ENCODE measurements at places on chromosomes 7 and 10.

DNA sequence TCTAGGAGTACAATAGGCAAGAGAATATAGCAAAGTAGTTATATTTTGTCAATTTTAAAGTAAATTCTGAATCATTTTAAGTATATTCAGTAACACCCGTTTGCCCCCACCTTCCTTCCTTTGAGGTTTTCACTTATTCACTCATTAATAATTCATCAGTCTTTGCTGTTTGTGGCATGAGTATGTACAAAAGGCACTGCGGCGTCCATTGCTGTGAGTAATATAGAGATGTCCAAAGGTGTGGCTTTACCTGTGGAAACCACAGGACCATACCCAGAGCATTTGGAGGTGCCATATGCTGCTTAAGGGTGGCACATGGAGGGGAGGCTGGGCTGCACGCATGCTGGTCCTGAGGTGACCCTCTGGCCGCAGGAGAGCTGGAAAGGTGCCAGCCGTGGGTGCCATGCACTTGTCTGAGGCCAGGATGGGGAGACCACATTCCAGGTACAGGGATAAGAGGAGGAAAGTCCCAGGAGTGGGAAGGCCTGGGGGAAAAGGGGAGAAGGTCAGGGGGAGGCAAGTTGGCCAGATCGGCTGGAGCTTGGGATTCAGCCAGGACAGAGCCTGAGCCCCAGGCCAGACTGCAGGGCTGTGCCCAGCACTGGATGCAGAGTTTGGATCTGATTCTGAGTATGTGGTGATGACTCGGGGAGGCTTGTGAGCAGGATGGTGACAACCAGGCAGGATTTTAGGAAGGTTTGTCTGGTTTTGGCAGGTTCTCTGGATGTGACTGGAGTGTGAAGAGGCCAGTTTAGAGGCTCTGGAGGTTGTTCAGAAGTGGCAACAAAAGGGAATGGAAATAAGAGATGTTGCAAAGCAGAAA is 223.4 kb downstream of the MGMT start:
- DNase-seq: no peak

DNA sequence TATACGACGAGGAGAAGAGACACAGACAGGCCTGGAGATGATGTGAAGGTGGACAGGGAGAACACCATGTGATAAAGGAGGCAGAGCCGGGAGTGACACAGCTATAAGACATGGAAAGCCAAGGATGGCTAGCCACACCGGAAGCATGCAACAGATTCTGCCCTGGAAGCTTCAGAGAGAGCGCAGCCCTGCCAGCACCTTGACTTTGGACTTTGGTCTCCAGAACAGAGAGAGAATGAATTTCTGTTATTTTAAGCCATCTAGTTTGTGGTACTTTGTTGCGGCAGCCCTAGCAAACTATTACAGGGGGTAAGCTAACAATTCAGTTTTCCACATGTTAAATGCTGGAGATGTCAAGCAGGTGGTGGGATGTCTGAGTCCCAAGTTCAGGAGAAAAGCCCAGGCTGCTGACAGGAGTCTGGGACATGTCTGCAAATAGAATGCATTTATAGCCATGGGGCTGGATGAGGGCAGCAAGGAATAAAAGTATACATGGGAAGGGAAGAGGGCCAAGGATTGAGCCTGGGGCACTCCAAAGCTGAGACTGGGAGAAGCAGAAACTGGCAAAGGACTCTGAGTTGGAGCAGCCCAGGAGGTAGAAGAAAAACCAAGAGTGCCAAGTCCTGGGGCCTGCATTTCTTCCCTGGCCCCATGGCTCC is 65.1 kb downstream of the ATXN7L1 start:
- no peak for DNase-seq

GRCh38 chr10:102614888-102615287 is 29.4 kb upstream of the TRIM8 start:
- no peak for DNase-seq

DNA sequence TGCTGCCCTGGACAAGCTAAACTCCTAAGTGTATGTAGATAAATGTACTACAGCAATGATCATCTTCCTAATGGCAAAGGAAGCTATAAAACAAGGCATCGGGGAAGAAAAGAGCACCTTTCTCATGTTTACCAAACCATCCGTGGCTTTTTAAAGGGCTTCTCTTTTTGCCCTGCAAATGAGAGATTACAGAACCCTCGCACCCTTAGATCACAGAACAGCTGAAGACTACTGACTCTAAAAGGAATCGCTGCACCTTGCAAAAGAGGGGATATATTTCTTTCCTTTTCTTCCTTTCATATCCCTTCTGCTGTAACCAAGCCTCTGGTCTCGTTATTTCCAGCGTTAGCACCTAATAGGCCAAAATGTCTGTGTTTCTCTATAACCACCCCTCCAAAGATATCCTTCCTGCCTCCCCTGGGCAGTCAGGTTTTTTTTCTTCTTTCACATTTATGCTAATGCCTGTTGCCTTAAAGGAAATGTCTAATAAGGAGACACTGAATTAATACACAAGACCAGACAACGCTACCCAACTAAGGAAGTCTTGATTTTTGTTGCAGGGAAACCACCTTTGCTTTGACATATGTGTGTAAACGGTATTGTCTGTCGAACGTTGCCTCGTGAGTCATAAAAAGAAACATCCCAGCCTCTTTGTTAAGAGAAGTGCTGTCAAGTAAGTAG is 10.5 kb downstream of the ST8SIA6 start:
- no peak for DNase-seq

GRCh38 chr10:132223611-132224342 is 37.0 kb downstream of the DPYSL4 start:
- DNase-seq: no peak

- DNase-seq: peak; percentile 77
Observed at GRCh38 chr7:101362334-101363195, at the start of gene COL26A1. TSS of gene COL26A1 (plus strand) at chr7:101362875. CDS start at chr7:101363033, 158 bp downstream.

GRCh38 chr10:122349758-122350369 is 24.6 kb upstream of the PLEKHA1 start:
- no peak for DNase-seq

- no peak for DNase-seq
Observed at GRCh38 chr10:44234483-44234875, 150.4 kb downstream of the CXCL12 start.

DNA sequence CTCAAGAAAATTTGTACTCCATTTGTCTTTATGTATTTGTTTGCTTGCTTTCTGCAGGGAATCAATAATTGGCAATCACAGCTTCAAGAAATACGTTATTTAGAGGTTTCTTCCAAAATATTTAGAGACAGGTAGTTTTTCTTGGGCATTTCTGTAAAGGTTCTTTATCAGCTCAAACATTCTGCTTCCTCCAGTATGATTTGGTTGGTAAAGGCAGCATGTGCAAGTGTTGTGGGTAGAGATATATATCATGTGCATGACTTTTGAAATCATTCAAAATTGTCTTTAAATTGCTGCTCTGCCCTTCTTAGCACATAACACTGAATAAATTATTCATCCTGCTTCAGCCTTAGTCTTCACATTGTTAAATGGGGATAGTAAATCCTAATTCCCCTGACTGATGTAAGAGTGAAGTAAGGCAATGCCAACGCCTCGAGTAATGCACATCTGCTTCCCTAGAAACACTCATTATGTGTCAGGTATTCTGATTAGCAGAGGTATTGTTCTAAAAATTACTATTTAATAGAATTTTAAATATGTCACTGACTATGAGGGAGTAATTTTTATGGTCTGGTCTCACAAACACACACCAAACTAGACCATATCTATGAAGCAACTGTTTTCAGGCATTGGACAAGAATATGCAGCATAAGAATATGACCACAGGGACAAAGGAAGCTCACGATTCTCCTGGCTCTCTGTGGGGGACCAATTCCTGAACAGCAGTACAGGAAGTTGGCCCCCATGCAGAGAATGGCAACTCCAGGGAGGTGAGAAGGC is 77.3 kb upstream of the AKR1E2 start:
- DNase-seq: no peak

GRCh38 chr7:79868010-79868409 is 266.6 kb upstream of the GNAI1 start:
- DNase-seq: no peak

GRCh38 chr7:55247428-55247827 is 117.7 kb upstream of the LANCL2 start:
- no peak for DNase-seq

GRCh38 chr7:43362652-43363034 is 220.3 kb upstream of the STK17A start:
- peak; percentile 73 for DNase-seq

- DNase-seq: no peak
Observed at GRCh38 chr7:1223196-1223981, 9.3 kb upstream of the UNCX start.

DNA sequence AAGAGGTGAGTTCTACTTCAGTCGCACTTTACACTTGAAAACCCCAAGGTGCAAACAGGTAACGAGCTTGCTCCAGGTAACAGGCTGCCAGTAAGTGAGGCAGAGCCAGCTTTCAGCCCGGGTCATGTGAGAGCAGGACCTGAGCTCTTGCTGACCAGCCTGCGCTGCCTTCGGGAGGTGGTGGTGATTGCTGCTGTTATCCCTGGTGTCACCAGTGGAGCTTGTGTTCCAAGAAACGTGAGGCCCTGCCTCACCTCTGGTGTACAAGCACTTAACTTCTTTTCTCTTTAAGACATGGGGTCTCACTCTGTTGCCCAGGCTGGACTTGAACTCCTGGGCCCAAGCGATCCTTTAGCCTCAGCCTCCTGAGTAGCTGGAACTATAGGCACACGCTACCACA is 265.0 kb downstream of the CELF2 start:
- no peak for DNase-seq

DNA sequence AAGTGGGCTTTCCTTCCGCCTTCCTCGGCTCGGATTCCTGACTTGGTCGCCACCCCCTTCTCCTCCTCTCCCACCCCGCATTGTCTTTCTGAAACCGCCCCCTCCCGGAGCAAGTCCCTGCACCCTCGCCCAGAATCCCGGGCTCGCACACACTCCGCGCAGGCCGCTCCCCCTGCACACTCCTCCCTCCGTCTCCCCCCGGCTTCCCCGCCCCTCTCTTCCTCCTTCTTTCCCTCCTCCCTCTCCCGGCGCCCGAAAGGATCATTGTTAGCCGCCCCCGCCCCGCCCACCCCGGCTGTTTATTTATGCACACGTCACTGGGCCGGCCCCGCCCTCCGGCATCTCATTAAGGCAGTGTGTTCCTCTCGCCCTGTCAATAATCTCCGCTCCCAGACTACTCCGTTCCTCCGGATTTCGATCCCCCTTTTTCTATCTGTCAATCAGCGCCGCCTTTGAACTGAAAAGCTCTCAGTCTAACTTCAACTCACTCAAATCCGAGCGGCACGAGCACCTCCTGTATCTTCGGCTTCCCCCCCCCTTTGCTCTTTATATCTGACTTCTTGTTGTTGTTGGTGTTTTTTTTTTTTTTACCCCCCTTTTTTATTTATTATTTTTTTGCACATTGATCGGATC is at the start of gene TCF7L2:
TSS of gene TCF7L2 (plus strand) at position 373 of the 633 bp plus-strand sequence. CDS start 510 bp downstream, outside the sequence.
- peak; percentile 88 for DNase-seq

- DNase-seq: no peak
Observed at GRCh38 chr10:110502072-110502845, 4.6 kb downstream of the DUSP5 start.

DNA sequence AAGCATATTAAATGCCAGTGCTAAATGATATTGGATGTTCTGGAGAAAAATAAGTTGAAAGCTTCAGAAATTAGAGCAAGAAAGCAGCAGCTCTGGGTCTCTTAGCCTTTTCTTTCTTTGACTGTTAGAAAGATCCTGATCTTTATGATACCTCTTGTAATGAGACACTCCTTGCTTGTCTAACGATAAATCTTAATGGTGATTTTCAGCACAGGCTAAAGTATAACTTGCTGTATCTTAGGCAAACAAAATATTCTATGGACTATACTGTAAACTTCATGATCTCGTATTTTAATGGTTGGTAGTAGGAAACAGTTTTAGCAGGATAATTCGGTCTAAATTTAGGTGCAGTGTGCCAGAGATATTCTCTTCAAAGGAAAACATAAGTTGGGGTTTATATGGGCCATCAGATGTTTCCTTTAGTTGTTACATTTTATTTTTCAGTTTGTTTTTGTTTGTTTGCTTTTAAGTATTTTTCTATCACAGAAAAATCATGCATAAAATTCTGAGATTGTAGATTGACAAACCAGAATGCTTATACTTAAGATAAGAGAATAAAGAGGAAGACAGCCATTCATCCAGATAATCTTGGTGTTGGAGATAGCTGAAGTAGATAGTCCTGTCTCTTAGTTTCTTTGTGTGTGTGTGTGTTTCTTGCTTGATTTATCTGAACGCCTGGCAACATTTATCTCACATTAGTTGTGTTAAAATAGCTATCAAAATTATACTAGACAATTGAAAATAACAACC is 4.7 kb downstream of the CASD1 start:
- DNase-seq: no peak

GRCh38 chr10:78718032-78718572 is 350.7 kb upstream of the ZMIZ1 start:
- no peak for DNase-seq

DNA sequence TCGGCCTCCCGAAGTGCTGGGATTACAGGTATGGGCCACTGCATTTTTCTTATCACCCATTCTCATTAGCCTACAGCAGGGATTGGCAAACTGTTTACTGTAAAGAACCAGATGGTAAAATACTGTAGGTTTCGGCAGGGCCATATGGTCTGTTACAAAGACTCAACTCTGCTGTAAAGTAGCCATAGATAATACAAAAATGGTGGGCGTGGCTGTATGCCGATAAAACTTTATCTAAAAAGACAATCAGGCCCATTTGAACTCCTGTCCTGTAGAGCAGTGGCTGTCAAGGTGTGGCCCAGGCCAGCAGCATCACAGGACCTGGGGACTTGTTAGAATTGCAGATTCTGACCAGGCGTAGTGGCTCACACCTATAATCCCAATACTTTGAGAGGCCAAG is 134.3 kb downstream of the CUX1 start:
- no peak for DNase-seq

- DNase-seq: no peak
Observed at GRCh38 chr7:137007001-137007694, 138.7 kb downstream of the CHRM2 start.

DNA sequence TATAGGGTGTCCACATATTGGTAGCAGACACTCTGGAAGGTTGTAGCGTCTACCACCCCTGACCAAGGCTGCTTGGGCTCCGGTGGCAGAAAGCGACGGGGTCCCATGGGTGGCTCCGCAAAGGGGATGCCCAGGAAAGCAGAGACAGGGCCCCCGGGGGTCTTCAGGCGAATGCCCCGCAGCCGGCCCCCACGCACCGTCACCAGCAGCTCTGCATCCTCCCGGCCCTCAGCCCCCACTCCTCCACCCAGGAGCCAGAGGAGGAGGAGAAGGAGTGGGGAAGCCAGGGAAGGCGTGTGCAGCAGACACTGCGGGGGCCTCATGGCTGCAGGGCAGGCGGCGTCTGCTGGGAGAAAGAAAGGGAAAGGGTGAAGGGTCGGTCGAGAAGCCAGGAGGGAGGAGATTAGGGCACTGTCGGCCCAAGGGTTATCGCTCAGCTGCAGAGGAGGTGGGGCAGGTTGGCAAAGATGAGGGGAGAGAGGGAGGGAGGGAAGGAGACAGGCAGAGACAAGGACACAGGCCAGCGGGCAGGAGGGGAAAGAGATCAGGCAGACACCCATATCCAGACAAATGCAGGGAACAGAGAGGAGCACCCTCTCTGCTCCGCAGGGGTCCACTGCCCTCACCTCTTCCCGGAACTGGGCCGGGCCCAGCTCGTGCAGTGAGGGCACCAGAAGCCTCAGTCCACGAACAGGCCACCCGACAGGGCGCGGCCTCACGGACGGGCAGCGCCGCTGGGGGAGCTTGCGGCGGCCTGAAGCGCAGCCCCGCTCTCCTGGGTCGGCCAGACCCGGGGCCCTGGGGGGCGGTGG is 1.6 kb downstream of the ACHE start:
- no peak for DNase-seq
